Stimulated activated naive CD4-positive, alpha-beta T cell (primary cell): ENCODE measurements at places on chromosomes 1 and 21.

- DNase-seq: no peak
These were observed 36.7 kb downstream of the CRB1 start for GRCh38 chr1:197304638-197305200.

- no peak for DNase-seq
These were observed 45.4 kb downstream of the ETS2 start for GRCh38 chr21:38851101-38851500.

- DNase-seq: no peak
These were observed 28.3 kb upstream of the KCNJ15 start for GRCh38 chr21:38228537-38228936.

DNA sequence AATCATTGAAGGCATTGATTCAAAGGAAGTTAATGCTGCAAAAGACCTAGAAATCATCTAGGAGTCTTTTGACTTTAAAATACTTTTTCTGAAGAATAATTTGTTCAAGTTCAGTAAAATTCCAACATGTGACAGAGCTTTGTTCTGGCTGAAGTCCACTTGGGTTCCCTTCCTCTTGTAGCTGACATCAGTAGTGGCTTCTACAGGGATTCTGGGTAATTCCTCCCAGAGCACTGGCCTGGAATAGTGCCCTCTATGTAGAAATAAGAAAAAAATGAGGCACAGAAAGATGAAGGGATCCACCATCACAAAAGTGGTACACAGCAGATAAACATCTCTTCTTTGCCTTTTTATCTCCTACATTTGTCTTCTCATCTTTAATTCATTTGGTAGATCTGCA, 548.1 kb downstream of the LTN1 start:
- DNase-seq: no peak

GRCh38 chr1:203229471-203230135, at the start of gene CHIT1:
CHIT1 (minus strand) TSS chr1:203229673; CDS start chr1:203229636, 37 bp downstream.
- no peak for DNase-seq

DNA sequence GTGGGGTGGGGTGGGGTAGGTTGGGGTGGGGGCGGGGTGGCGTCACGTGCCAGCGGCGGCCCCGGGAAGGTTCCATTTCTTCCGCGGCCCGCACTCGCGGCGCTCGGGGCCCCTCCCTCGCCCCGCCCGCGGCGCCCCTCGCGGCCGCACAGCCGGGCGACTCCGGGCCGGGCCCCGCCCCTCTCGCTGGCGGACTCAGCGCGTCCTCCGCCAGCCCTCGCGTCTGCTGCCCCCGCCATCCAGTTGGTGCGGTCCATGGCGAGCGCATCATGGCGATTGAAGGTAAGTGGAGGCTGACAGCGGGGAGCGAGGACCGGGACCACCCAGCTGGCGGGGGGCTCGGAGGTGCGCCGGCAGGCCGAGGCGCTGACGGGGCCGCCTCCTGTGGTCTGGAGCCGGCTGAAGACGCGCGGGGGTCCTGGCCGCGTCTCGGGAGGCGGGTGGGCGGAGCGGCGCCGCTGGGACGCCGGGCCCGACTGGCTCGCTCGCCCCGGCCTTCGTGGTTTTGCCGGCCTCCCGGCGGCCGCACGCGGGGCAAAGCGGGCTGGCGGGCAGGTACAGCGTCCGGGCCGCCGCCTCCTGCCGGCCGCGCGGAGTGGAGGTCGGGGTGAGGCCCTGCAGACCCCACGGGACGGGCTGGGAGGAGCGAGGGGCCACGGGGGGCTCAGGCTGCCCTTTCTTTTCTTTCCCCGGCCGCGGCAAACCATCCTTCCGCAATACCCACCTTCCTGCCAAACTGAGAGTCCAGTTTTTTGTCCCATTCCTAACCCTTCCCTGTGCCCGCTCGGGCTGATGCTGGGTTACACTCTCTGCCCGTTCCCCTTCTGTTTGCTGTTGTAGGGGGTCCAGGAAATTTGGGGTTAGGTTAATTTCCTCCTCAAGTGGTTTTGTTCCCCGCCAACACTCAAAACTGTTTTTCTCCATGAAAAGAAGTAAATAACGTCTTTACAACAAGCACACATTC, at the start of gene SYT14:
Gene SYT14 (plus strand): TSS at position 222 of the 964 bp plus-strand sequence. CDS start 48 bp downstream, at position 270.
- no peak for DNase-seq

GRCh38 chr21:21929789-21930188, 931.6 kb downstream of the NCAM2 start:
- DNase-seq: no peak

- DNase-seq: no peak
These were observed 26.2 kb downstream of the ATP8B2 start for GRCh38 chr1:154351363-154352068.

DNA sequence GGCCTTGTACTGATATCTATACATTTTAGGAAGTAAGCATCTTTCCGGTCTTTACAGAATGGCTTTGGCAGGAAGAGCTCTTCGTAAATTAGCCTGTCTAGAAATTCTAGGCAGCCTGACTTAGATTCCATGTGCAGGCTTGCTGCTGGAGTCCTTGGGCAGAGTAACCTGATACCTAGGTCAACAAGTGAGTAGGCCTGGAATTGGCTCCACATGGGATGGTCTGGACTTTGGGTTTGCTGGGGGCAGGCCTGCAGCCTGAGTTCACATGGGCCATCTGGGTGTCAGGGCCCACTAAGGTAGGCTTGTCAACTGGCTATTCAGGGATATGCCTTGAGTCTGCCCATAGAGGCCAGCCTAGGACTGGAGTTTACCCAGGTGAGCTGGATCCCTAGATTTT, 59.6 kb upstream of the CYYR1 start:
- no peak for DNase-seq

DNA sequence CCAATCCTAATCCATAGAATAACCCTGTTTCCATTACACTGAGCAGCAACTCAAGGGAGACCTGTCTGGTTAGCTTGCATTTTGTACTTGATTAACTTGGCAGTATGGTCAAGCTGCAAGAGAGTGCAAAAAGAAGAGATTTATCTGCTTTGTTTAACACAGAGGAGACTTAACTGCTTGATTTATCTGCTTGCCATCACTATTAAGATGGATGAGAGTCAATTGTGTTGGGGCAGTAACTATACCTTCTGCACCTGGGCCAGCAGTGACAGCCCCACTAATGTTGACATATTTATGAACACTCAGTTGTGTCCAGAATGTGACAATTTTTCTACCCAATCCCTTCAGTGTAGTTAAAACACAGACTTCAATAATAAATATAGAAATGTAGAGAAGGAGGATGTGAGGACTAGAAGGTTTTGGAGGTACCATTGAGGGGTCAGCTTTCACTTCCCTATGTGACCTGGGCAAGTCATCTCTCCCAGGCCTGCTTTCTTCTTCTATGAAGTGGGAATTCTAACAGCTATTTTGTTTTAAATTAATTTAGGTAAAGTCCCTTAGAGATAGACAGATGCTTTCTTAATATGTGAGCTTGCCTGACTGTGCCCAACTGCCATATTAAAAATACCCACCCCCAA, 159.1 kb upstream of the KCNK2 start:
- no peak for DNase-seq

GRCh38 chr1:244896550-244896949, 32.2 kb upstream of the HNRNPU start:
- DNase-seq: no peak

GRCh38 chr1:178374016-178374415, 122.7 kb downstream of the CLEC20A start:
- DNase-seq: no peak

GRCh38 chr1:20345419-20345818, 54.7 kb downstream of the VWA5B1 start:
- DNase-seq: no peak

DNA sequence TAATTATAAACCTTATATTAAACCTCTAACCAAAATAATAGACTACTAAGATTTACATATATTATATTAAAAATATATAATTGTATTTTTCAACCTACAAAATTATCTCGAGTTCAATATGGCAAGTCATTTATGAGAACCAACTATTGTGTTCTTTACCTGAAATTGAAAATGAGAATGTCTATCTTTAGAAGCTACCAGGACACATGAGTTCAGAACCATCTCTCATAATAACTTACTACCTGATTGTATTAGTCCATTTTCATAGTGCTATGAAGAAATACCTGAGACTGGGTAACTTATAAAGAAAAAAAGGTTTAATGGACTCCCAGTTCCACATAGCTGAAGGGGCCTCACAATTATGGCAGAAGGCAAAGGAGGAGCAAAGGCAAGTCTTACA, 6.8 kb downstream of the HAO2 start:
- no peak for DNase-seq

DNA sequence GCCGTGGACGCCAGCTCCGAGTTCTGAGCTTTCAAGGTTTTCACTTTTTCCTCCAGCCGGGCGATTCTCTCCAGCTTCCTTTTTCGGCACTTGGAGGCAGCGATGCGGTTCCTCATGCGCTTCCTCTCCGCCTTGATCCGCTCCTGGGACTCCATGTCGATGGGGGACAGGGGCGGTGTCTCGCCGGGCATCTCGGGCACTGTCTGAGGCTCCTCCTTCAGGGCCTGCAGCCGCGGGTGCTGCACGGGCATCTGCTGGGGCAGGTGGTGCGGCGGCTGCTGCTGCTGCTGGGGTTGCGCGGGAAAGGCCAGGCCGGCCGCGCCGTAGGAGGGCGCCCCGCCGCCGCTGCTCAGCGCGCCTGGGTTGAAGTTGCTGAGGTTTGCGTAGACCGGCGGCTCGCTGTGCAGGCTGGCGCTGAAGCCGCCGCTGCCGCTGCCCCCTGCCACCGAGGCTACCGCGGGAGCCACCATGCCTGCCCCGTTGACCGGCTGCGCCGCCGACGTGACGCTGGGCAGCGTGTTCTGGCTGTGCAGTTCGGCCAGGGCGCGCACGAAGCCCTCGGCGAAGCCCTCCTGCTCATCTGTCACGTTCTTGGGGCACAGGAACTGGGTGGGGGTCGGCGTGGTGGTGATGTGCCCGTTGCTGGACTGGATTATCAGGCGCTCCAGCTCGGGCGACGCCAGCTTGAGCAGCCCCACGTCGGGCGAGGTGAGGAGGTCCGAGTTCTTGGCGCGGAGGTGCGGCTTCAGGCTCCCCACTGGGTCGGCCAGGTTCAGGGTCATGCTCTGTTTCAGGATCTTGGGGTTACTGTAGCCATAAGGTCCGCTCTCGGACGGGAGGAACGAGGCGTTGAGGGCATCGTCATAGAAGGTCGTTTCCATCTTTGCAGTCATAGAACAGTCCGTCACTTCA, 1.4 kb downstream of the JUN start:
- no peak for DNase-seq

- DNase-seq: peak; percentile 28
These were observed 552 bp upstream of the ZNF496 start for GRCh38 chr1:247332215-247332622.

DNA sequence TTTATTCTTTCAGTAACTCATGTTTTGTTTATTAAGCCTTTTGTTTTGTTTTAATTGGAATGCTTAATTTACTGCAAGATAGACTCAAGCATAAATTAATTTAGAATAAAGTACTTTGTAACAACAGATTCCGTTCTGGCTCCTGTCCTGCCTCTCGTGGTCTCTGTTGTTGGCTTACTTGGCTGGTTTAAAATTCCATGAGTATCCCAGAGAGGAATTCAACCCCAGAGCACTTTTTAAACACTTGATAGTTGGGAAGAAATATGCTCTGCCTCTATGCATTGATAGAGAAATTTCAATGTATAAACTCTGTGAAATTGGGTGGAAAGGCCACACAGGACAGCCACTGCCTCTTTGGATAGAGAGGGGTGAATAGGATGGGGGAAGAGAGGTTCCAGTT, 89.7 kb downstream of the ATP5PO start:
- DNase-seq: no peak
